CD4-positive, alpha-beta T cell treated with Interleukin-4 for 1 hour (primary cell): ENCODE measurements at places on chromosomes 6 and 20.
A peak's percentile ranks its signal among the peaks of the same experiment; 100 is the strongest.

DNA sequence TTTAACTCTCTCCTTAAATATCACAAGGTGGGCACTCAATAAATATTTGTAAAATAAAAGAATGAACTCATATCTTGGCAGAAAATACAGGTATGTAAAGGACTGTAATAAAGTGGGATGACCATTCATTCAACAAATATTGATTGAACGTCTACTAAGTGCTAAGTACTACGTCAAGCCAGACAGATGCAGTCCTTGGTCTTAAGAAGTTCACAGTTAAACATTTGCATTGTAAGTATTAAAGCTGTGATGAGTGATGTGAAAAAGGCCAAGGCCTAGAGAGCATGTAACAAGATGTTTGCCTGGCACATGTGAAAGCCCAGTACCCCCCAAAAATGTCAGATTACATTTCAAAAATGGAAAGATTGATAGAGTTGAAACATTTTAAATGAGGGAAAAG, 130.1 kb upstream of the TMEM170B start:
- no peak for DNase-seq

GRCh38 chr6:73774311-73774774, 78.3 kb downstream of the CD109 start:
- DNase-seq: no peak

DNA sequence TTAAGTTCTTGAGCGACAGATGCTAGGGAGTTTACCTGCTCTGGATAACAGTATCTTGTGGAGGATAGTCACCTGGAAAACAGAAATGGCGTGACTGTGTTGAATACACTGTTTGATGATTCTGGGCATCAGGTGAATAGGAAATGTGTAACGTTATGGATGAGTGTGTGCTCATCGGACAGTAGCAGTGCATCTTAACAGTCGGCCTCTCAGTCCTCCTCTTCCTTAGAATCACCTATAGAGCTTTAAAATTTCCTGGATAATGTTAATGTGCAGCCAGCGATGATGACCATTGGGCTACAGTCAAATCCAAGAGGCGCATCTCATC, 217.7 kb downstream of the OR2B2 start:
- DNase-seq: no peak

GRCh38 chr6:127963495-127963894, 62.6 kb upstream of the THEMIS start:
- no peak for DNase-seq

GRCh38 chr20:1305712-1306111, 23.2 kb downstream of the SDCBP2 start:
- no peak for DNase-seq

DNA sequence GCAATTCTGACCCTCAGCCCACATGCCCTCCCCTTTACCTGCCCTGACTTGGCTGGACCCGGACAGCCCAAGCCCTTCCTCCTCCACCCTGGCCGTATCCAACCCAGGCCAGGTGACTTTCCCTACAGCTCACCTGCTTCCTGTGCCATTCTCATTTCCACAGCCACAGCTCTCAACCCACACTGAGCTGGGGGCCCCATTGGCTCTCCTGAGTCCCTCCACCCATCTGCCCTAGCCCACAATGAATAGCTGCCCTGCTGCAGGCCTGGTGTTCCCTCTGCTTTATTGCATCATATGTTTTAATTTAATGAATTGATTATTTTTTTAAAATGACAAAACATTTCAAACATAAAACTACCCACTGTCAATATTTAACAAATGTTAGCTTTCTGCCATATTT, 118.5 kb upstream of the BACH2 start:
- DNase-seq: no peak

GRCh38 chr6:155303361-155303870, 10.9 kb downstream of the TFB1M start:
- no peak for DNase-seq

- no peak for DNase-seq
Measured at GRCh38 chr6:144678844-144679243, 393.7 kb downstream of the UTRN start.

GRCh38 chr6:168609026-168609685, 168.2 kb downstream of the SMOC2 start:
- no peak for DNase-seq

DNA sequence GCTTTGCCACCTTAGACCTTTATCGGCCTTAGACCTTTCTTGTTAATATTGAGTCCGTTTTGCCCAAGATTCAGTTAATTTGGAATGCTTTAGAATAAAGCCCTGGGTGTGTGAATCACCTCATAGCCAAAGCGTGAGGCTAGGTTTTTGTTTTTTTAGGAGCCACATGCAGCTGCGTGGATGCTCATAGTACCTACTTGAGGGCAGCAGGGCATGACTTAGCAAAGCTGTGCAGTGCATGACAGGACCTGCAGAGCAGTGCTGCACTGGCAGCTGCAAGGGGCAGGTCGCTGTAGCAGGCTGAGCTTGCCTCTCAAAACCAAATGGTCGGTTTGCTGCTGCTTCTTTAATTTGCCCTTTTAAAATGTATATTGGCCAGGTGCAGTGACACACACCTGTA, 116.1 kb downstream of the JAG1 start:
- no peak for DNase-seq

DNA sequence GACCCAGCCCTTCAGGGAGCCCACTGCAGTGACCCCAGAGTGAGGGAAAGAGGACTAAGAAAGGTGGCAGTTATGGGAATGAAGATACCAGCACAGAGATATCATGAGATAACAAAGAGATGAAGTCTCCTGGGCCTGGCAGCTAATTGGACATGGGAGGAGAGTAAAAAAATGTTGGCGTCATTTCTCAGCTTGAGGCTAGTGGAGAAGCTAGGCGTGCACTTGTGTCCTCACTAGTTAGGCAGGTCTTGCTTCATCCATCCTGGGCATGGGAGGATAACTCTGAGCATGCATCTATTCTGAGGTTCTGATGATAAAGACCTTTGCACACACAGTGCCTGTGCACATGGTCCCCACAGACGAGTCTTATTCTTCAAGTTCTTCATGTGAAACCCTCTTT, 4.1 kb upstream of the GFOD1 start:
- DNase-seq: no peak

GRCh38 chr20:48944663-48945297, 23.3 kb downstream of the ARFGEF2 start:
- DNase-seq: no peak

DNA sequence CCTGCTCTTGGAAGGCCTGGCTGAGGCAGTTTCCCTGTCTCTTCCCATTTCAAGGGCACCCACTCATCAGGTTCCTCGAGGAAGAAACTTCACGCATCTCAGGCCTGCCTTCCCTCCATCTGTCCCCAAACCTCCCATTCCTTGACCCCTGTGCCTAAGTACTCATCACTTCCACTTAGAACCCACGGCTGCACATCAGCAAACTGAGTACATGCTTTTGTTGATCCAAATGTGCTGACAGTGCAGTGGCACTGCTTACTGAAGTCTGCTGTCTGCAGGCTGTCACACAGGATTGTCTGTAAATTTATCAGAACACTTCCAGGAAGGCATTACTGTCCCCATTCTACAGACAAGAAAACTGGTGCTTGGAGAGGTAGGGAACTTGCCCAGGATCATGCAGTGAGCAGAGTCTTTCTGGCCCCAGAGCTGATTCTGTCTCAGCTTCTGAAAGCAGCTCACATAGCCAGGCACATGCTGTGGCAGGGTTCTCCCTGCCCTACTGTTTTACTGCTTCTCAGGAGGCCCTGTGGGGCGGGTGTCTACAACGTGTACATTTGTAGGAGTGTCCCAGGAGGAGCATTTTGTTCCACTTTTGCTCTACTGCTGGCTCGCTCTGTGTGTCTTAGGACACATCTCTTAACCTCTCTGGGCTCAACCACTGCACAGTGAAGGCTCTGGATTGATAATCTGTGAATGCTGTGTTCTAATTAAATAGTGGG, 64.2 kb upstream of the XRN2 start:
- DNase-seq: no peak

- no peak for DNase-seq
Measured at GRCh38 chr20:31835554-31835953, 9.8 kb downstream of the FOXS1 start.

DNA sequence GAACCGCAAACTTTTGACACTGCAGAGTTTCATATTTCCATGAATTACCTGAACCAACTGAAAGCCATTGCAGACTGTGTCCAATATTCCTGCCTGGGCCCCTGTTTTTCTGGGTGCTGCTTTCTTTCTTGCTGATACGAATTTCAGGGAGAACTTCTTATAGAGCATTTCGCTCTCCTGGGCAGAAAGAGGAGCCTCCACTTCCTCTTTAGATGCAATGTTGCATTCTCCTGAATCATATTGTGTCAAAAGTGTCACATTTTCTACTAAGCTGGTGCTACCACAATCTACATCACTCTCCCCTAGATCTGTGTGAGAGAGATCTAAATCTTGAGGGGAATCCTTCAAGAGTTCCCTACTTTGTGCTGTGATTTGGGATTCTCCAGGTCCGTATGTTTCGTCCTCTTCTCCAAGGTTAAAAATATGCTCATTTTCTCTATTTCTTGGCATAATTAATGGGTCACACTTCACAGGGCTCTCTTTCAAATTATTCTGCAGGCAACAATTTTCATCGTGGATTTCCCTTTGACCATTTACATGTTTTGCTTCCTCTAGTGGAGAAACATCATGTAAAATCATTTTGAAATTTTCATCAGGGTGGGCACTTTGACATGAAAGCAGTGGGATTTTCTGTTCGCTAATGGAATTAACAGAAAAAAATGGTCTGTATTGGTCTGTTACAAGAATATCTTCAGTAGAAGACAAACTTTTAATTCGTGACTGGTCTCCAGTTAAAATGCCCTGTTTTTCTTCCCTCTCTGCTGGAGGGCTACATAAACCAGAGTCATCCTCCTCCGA, 102.3 kb downstream of the DST start:
- DNase-seq: no peak

- DNase-seq: no peak
Measured at GRCh38 chr6:75246386-75246785, 2.8 kb upstream of the COX7A2 start.

GRCh38 chr20:5001174-5002076, at the start of gene SLC23A2:
TSS of gene SLC23A2 (minus strand) at chr20:5001510. CDS start at chr20:4932562, 68,948 bp downstream.
- peak; percentile 60 for DNase-seq

DNA sequence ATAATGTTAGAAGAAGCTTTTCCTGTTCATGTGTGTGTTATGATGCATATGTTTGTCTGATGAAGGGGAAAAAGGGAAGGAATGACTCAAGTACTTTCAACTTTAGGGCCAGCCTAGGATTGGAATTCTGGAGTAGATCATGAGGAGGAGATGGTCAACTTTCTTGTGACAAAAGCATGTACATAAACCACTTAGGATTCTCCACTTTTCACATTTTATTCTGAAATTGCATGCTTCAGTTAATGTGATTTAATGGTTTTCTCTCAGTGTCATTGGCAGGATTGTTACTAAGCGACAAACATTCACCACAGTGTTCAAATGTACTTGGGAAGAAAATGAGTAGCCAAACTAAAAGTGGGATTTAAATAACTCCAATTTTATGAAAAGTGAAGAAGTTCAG, 80.1 kb downstream of the UTRN start:
- no peak for DNase-seq

DNA sequence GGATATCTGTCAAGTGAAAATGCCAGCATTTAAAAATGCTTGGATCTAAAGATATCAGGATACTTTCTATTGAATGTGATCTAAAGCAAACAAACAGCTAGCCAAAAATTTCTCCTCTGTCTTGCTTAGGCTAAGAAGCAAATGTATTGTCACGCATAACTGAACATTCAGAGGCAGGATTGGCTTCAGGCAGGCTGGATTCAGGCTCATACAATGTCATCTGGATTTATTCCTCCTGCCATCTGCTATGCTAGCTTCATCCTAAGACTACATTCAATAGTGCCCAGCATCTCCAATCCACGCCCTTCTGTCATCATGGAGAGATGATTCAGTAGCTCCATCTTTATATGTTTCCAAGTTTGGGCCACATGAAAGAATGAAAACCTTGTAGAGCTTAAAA, 27.1 kb downstream of the PFDN4 start:
- DNase-seq: no peak

GRCh38 chr20:19466206-19466928, 253.9 kb downstream of the SLC24A3 start:
- no peak for DNase-seq

- DNase-seq: no peak
Measured at GRCh38 chr20:50710492-50711063, 19.2 kb upstream of the RIPOR3 start.

GRCh38 chr6:170434117-170434820, 118.8 kb downstream of the PSMB1 start:
- no peak for DNase-seq

- DNase-seq: no peak
Measured at GRCh38 chr6:113595911-113596376, 261.2 kb upstream of the MARCKS start.

DNA sequence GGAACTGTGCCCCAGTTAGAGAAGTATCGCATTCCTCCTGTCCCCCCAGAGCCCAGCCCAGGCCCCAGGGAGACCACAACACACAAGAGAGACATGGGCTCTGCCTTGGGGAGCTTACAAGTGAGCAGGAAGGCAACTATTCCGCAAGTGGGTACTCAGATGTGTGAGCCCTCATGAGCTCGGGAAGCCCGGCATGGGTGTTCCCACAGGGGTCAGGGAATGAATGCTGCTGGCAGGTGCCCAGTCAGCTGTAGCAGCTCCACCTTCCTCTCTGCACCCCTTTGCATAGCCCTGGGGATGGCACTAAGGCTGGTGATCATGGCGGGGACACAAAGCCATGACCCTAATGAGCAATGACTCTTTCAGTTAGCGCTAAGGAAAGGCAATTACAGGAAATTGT, 194.1 kb downstream of the SYNDIG1 start:
- no peak for DNase-seq

GRCh38 chr6:139060332-139060731, 31.8 kb downstream of the ABRACL start:
- DNase-seq: no peak
